ENCODE measurements at places on chromosomes 11 and 22.
A peak's percentile ranks its signal among the peaks of the same experiment; 100 is the strongest.

GRCh38 chr22:48886604-48887393, 940.9 kb downstream of the BRD1 start:
- DNase-seq: peak; percentile 33

- peak; percentile 62 for DNase-seq
These were observed 1.6 kb downstream of the NADSYN1 start for GRCh38 chr11:71454470-71455113.

DNA sequence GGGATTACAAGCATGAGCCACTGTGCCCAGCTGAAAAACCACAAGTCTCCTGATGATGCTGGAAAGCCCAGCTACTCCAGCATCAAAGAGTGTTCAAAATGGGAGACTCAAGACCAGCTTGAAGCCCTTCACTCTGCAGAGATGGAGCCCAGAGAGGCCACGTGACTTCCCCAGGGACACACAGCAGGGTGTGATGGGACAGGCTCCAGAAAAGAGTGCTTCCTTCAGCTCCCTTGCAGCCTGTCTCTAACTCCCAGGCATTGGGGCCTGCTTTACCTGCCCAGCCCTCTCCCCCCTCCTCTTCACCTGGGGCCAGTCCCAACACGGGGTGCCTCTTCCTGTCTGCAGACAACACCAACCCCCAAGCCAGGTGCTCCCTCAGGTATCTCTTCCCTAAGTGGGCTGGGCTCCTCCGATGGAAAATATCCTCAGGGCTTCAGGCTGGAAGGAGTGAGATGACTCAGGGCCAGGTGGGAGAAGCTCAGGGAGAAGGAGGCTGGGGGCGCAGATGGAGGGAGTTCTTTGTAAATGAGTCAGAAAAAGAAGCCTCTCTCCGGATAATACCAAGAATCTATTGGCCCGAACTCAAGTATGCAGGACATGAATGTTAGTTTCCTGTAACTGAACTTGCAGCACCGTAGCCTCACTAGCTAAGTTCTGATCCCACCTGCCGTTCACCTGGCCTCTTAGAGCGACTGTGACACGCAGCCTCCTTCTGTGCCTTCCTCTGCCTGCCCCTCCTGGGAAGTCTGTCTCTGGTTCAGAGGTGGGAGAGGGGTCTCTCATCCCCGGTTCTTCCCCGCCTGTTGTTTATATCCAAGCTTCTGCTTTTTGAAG, 326.6 kb downstream of the MN1 start:
- no peak for DNase-seq

DNA sequence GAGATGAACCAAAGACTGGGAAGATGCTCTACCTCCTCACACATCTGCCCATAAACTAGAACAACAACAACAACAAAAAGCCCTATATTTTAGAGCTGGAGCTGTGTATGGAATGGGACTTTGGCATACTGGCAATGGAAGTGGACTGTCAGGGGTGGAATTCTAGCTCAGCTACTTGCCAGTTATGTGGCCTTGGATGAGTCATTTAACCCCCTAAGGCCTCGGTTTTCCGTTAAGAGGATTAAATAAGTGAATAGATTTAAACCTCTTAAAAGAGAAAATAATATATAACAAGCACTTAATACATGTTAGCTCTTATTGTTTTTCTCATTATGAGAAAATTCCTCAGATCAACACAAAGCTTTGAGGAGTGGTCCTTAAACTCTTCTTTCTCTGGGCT, 195.0 kb downstream of the KIF18A start:
- no peak for DNase-seq

- no peak for DNase-seq
These were observed 31.3 kb downstream of the MYO7A start for GRCh38 chr11:77159219-77159936.

DNA sequence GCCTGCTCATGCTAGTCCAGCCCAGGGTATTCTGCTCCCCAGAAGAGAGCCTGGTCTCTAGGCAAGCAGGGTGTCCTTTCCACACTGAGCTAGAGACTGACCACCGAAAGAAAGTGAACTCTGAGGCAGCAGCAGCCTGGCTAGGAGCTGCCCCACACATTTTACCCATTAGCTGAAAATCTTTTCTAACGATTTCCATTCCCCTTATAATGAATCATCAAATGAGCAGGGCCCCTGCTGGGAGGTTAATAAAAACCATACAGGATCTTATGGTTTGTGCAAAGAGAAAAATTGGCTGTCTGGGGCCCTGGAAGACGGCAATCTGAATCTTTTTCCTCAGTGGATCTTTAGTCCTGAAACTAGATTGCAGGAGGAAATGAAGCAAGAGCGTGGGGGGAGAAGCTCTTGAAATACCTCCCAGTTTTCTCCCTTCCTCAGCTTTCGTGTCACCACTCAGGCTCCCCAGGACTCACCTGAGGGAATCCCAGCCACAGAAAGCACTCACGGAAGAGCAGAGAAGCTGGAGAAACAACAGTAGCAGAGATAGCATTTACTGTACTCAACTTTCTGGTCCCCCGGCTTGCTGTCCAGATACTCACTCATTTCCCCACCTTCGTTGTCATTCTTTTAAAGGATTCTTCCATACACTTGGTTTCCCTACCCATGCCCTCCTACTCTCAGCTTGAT, 74.7 kb upstream of the CD44 start:
- DNase-seq: no peak

DNA sequence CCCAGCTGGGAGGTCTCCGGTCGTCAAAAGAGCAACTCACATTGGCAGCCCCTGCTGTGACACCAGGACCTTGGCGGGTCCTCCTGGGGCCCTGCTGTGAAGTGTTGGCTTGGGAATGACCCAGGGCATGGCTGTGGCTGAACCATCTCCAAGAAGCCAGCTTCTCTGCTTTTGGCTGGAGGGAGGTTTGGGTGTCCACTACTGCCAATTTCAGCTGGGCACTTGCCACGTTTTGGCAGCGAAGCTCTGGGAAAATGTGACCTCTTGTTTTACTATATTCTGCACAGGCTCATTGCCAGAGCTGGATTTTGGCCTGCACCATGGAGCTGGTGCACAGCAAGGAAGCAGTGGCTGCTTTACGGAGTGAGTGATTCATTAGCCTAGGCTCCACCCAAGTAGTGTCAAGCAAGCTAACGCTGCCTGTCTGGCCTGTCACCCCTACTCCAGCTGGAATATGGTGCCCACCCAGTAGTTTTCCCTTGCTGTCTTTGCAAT, 24.3 kb upstream of the SMCO4 start:
- DNase-seq: no peak

GRCh38 chr11:47564933-47565339, 463 bp upstream of the PTPMT1 start:
- no peak for DNase-seq

DNA sequence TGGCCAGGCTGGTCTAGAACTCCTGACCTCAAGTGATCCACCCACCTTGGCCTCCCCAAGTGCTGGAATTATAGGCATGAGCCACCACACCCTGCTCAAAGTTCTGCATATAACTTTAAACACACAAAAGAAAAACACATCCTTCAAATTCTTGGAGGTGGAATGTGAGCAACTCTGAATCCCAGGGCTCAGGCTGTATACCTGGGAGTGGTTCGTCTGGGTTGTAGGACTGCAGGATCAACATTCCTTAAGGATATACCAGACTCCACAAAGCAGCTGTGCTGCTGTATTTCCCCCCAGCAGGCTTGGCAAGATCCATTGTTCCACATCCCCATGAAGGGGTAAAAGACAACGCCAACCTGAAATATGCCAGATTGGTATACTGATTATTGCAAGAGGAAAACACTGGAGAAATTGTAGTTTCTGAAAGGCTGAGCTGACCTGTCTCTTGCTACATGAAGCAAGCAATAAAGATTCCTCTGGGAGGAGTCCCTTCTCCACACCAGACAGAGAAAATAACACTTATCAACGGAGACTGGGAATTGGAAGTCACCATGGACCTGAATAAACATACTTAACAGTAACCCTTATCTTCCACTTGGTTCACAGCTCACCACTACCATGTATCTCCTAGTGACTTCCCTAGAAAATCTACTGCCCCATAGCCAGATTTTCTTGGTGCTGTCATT, 12.2 kb upstream of the RPS3 start:
- no peak for DNase-seq

DNA sequence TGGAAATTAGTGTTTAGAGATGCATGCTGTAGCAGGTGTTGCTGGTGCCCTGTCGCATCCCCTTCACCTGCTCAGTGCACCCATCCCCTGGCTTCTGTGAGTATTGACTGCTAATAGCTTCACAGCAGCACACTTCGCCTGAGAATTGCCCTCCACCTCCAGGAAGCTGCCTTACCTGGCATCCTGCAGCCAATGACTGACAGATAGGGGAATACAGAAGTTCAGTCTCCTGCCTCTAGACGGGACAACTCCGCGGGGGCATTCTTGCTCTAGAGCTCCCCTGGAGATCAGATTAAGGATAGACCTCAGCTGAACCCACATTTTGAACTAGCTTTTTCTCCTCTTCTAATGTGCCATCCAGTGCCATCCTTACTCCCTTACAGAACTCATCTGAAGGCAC, 9.3 kb upstream of the CD3E start:
- no peak for DNase-seq

GRCh38 chr11:74086242-74086884, 77.5 kb upstream of the UCP3 start:
- no peak for DNase-seq

DNA sequence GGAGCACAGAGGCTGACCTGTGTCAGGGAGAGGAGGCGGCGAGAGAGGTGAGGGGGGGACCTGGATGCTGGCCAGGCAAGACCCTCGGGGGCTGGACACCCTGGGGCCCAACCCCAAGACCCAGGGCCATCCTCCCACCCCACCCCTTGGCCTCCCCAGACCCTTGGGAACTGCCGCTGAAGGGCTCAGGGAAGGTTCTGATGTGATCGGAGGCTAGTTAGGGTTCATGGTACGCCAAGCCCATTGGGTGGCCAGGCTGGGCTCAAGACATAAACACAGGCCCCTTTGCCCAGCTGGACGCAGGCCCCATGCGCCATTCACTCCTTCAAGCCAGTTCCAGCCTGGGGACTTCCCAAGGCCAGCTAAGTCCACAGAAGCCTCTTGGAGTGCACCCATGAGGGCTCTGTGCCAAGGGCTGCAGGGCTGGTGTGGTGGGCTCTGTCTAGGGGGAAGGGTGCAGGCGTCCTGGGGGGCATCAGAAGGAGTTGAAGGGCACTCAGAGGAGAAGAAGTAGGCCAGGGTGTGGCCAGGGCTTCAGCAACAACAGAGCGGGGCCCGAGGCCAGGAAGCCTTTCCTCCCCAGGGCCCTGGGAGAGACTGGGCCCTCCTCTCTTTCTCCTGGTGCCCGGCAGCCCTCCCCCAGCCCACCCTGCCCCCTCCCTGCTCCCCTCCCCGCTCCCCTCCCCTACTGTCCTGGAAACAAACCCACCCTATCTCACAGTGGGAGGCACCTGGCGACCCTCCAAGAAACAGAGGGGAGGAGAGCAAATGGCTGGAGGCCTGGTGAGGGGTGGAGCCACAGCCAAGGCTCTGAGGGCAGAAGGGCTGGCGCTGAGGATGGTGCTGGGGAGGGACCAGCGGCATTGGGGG, 12.9 kb downstream of the TSPAN32 start:
- peak; percentile 66 for DNase-seq

DNA sequence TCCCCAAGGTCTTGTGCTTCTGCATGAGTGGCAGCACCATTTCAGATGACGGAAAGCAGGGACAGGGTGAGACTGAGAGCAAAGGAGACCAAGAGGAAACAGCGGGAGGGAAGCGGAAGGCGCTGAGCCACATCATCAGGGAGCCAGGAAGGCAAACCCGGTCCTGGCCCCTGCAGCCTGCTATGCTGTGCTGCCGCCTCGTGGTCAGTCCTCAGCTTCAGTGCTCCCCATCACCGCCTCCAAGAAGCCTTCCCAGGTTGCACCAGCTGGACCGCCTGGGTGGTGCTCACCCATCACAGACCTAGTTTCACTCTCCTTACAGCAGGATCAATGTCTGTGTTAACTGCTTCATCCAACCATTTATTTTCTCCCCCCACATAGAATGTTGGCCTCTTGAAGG, 73.0 kb upstream of the PHF21B start:
- no peak for DNase-seq
